ENCODE measurements at places on chromosomes 3 and 15.

DNA sequence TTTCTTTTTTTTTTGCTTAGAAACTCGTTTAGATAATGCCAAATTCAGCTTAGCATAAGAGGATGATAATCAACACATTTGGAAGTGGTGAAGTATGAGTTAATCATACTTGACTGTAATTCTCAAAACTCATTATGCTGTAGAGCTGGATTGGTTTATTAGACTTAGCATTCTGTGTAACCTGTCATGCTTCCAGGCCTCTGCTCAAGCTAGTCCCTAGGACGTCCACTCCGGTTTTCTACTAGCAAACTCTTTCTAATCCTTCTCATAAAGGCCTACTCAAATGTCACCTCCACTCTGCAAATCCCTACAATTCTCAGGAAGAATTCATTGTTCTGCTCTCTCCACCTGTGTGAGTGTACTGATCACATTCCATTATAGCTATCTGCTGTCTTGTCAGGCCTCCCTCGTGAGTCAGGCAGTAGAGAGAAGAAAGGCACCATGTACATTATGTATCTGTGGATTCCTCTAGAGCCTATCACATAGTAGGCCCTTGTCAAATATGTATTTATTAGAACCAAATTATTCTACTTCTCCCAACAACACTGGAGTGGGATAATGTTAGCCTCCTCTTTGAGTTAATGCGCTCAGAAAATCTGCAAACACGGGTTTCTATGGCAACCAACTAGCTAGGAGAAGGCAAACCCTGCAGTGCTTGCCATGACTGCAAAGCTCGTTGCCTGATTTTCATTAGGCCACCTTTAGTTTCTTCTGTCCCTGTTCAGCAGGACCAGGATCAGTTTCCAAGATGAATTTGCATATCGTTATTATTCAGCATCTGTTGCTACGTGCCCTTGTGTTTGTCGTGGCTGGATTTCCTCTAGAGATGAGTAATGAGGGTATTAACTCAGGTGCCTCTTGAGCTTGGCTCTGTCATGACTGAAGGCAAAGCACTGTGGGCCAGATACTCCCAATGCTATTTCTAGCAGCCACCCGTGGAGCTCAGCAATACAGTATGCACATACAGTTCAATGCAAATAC lies 30.7 kb downstream of the ATP13A5 start:
- DNase-seq: no peak

DNA sequence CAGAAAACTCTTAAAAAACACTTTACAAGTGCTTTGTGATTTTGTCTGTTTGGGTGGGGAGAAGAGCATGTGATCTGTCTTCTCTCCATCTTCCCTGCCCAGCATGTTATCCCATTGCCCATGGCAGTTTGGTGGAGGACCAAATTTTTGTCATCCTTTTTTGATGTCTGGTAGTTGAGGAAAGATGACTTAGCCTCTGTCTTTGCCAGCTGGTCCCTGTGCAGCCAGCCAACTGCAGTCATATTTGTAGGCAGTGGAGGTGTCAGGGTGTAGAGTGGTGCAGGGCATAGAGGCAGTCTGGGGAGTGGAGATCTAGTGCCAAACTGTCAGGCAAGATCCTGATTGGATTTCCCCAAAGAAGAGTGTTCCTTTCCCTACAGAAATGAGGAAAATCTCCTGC lies 40.7 kb downstream of the GASK1A start:
- no peak for DNase-seq

DNA sequence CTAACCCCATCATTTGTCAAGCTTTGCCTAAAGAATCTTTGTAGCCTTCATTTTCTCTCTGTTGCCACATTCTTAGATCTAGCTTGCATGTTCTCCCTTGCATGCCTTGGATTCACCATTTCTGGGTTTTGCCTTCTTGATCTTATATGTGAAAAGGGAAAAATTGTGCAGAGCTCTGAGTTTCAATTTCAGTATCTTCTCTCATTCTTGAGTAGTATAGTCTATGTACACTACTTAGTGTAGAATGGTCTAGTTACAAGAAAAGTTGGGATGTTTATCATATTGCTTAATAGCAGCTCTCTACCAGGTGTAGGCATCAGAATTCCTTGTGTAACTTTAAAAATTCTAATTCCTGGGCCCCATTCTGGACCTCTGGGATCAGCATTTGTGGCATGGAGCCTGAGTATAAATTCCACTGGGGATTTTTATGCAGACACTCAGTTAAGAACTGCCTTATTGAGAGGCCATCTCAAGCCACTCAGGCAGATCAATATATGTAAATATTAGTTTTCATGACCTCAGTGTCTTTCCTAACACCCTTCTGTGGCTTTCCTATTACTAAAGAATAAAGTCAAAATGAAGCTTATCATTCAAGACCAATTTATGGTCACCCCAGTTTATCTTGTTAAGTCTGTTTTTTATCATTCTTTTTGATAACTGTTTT lies 23.4 kb downstream of the GTF2E1 start:
- DNase-seq: no peak

GRCh38 chr3:46367811-46368210 lies 2.9 kb upstream of the CCR5 start:
- DNase-seq: no peak

GRCh38 chr3:170974872-170975271 lies 51.6 kb downstream of the SLC2A2 start:
- DNase-seq: no peak

GRCh38 chr3:116233711-116234357 lies 211.5 kb downstream of the LSAMP start:
- no peak for DNase-seq

GRCh38 chr3:11375333-11376088 lies 103.3 kb downstream of the ATG7 start:
- DNase-seq: no peak

GRCh38 chr3:63877737-63878393 lies 14.2 kb downstream of the ATXN7 start:
- DNase-seq: no peak

DNA sequence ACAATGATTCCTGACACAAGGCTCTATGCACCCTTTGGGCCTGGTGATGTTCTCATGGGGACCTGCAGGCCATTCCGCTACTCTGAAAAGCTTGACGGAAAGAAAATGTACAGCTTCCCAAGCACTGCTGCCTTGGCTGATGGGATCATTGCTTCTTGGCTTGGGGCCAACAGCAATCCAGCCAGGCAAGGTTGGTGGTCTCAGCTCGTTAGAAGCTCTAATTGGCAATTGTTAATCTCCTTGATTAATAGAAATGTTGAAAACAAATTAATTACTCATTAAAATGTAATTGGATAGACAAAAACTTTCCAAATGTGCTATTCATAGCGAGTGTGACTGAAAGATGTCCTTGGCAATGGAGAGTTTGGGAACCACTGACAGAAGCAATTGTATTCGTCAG lies 16.3 kb upstream of the MYZAP start:
- no peak for DNase-seq

GRCh38 chr3:38992117-38992760 lies 59.5 kb downstream of the SCN11A start:
- no peak for DNase-seq

GRCh38 chr15:78083687-78084448 lies 6.4 kb upstream of the TBC1D2B start:
- no peak for DNase-seq

GRCh38 chr15:71333839-71334238 lies 218.6 kb downstream of the THSD4 start:
- no peak for DNase-seq

GRCh38 chr3:161957467-161957866 lies 460.9 kb downstream of the OTOL1 start:
- no peak for DNase-seq

DNA sequence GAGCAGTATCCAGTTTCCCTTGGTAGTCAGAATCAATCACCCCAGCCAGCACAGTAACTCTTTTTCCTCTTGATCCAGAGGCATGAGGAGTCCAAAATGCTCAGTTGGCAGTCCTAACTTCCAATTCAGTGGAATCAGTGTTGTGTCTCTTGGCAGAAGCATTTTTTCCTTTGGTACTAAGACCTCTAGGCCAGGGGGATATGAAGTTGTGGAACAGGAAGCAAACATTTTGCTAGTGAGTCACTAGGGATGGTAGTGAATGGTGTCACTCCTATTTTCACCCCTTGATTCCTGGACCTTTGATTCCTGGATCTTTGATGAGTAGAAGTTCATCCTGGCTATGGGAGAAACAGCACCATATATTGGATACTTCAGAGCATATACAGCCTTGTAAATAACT lies 70.5 kb upstream of the ALDH1A3 start:
- DNase-seq: no peak

GRCh38 chr3:111676211-111677006 lies 81.3 kb upstream of the ZBED2 start:
- no peak for DNase-seq

DNA sequence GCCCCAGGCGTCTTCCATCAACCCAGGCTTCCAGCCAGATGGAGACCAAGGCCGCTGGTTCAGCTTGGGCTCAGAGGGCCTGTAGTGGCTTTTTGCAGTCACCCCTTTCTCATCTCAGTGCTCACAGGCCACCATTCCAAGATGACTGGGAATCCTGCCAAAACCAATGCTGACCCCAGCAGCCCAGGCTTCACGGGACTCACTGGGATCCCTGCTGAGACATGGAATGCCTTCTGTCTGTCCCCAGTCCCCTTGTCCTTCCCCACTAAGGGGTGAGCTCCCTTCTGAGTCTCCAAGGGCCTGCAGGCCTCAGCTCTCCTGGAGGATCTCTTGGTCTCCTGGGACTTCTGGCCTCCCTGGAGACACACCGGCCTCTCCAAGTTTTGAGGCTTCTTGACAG lies 77.4 kb upstream of the SEC13 start:
- DNase-seq: no peak

- no peak for DNase-seq
Observed at GRCh38 chr3:65925254-65925954, 113.3 kb downstream of the MAGI1 start.

GRCh38 chr3:177881351-177881750 lies 654.9 kb upstream of the KCNMB2 start:
- DNase-seq: no peak

- no peak for DNase-seq
Observed at GRCh38 chr3:131388490-131388799, 6.9 kb downstream of the NUDT16 start.

DNA sequence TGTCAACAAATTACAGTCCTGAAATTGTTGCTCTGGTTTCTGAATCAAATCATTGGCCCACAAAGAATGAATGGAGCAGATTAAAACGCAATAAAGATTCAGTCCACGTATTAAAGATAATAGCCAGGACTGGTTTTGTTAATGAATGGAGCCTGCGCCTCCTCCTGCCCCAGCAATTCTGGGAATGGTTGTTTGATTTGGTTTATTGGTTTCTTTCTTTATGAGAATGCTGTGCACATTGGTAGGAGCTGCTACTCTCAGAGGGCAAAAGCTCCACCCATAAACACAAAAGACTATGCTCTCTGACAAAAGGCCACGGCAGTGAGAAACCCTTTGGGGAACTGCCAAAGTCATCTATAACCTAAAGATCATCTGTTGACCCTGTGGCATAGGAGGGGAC lies 261.1 kb downstream of the ABHD5 start:
- DNase-seq: no peak

DNA sequence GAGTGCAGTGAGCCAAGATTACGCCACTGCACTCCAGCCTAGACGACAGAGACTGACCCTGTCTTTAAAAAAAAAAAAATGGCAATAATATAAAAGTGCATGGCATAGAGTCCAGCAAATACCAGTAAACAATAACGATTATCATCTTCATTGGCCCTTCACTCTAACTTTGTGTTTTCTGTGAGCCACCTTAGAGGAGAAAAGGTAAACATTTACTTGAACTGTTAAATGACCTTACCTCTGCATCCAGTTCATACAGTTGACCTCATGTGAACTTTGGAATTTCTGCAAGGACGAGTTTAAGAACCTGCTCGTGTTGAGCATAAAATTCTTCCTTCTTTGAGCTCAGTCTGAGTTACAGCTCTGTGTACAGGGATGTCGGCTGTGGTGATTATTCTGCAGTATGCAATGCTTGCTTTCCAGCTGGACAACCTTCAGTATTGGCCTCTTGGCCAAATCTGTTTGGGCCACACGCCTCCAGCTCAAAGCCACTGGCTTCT lies 56.6 kb downstream of the RLBP1 start:
- DNase-seq: no peak

GRCh38 chr3:31775383-31775782 lies 205.7 kb downstream of the OSBPL10 start:
- no peak for DNase-seq

DNA sequence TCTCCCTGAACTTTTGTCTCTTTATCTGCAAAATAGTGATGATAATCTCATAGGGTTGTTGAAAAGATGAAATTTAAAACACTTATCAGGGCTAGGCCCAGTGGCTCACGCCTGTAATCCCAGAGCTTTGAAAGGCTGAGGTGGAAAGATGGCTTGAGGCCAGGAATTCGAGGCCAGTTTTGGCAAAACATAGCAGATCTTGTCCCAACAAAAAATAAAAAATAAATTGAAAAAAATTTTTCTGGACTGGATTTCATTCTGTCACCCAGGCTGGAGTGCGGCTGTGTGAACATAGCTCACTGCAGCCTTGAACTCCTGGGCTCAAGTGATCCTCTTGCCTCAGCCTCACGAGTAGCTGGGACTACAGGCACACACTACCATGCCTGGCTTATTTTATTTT lies 29.6 kb downstream of the LMLN start:
- DNase-seq: no peak

DNA sequence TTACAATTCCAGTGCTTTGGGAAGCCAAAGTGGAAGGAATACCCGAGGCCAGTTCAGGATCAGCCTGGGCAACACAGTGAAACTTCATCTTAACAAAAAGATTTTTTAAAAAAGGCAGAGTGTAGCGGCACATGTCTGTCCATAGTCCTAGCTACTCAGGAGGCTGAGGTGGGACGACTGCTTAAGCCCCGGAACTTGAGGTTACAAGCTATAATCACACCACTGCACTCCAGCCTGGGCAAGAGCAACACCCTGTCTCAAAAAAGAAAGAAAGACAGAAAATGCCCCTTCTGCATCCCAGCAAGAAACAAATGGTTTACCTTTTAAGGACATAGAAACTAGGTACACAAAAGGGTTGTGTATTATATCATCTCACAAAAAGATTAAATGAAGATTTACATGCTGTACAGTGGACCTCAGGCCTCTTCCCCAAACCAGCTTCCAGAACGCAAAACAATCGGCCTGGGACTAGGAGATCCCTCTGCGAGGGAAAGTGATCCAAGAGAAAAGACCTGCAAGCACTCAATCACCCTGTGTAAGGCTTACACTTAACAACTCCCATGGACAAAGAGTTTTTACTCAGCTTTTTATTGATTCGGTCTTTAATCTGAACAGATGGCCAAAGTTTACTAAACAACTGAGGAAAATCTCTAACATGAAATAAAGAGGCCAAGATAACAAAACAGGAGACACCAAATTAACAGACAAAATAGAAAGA lies 21.2 kb downstream of the TFDP2 start:
- DNase-seq: no peak

- DNase-seq: no peak
Observed at GRCh38 chr15:69931156-69931555, 166.6 kb downstream of the TLE3 start.
